ENCODE measurements at places on chromosomes 11 and 22. TPM values are rescaled to one million over a fixed set of nuclear protein-coding genes. Genes with fewer than 3 reads are reported as not detected.

Gene SCUBE1
- total RNA-seq = 0.81 TPM

Gene CCDC83
- total RNA-seq = not detected

Gene PRODH
- 4.8 TPM for total RNA-seq

Gene SMC1B
- not detected for total RNA-seq

Measured in sigmoid colon (tissue), 7 donors.